ENCODE measurements at places on chromosomes 16 and 17. TPM values are rescaled to one million over a fixed set of nuclear protein-coding genes. Genes with fewer than 3 reads are reported as not detected.
A peak's percentile ranks its signal among the peaks of the same experiment; 100 is the strongest.

GRCh38 chr16:80803339-80804055 lies 901 bp downstream of the CDYL2 start:
- H3K27me3 ChIP-seq: no peaks in the 10 kb centered on the region
- peak overlapping the region; percentile 62 for H3K4me3 ChIP-seq
- H3K36me3 ChIP-seq: no peaks in the 10 kb centered on the region
- DNase-seq: no peak
- H3K27ac ChIP-seq: no peak overlapping the region

- no peak overlapping the region for H3K27ac ChIP-seq
- peaks cover 36% of the 10 kb centered on the region for H3K4me1 ChIP-seq
- no peaks in the 10 kb centered on the region for H3K36me3 ChIP-seq
- no peak overlapping the region for H3K4me3 ChIP-seq
- DNase-seq: no peak
- H3K27me3 ChIP-seq: no peaks in the 10 kb centered on the region
These were observed 41.4 kb downstream of the GRB2 start for GRCh38 chr17:75364078-75364477.

GRCh38 chr17:21296097-21297025 lies 11.8 kb downstream of the MAP2K3 start:
- H3K27me3 ChIP-seq: no peaks in the 10 kb centered on the region
- H3K27ac ChIP-seq: peak overlapping the region; percentile 10
- peaks cover 3% of the 10 kb centered on the region for H3K4me1 ChIP-seq
- DNase-seq: no peak

- no peaks in the 10 kb centered on the region for H3K27me3 ChIP-seq
- no peak overlapping the region for H3K4me3 ChIP-seq
- no peak overlapping the region for H3K27ac ChIP-seq
- peaks cover 13% of the 10 kb centered on the region for H3K4me1 ChIP-seq
- DNase-seq: no peak
- no peaks in the 10 kb centered on the region for H3K36me3 ChIP-seq
These were observed 5.1 kb upstream of the LGALS9 start for GRCh38 chr17:27625856-27626255.

Gene SLC47A2
- 2.2 TPM for polyA plus RNA-seq

GRCh38 chr16:87410530-87410929 lies 18.4 kb downstream of the MAP1LC3B start:
- DNase-seq: no peak
- H3K27me3 ChIP-seq: no peaks in the 10 kb centered on the region
- H3K4me3 ChIP-seq: no peak overlapping the region
- no peaks in the 10 kb centered on the region for H3K4me1 ChIP-seq
- no peak overlapping the region for H3K27ac ChIP-seq

DNA sequence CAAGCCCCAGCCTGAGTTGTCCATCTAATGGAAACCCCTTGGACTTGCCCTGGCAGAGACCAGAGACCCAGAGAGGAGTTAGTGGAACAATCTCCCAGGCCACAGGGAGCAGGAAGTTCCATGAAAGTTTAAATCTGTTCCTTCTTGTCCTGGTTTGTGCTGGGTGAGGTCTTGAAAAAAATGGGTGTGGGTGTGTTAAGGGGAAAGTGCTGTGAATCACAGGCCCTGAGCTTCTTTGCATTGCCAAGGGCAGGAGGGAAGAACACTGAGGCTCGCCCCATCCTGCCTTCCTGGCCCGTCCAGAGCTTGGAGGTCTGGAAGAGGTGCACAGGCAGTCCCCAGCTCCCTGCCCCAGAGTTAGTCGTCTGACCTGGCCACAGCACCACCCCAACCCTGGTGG lies 2.3 kb downstream of the ADORA2B start:
- peaks cover 23% of the 10 kb centered on the region for H3K36me3 ChIP-seq
- peak; percentile 79 for DNase-seq
- H3K27ac ChIP-seq: peak overlapping the region; percentile 92
- peaks cover 36% of the 10 kb centered on the region for H3K4me1 ChIP-seq
- H3K4me3 ChIP-seq: peak overlapping the region; percentile 90

Gene RCVRN
- polyA plus RNA-seq: not detected

DNA sequence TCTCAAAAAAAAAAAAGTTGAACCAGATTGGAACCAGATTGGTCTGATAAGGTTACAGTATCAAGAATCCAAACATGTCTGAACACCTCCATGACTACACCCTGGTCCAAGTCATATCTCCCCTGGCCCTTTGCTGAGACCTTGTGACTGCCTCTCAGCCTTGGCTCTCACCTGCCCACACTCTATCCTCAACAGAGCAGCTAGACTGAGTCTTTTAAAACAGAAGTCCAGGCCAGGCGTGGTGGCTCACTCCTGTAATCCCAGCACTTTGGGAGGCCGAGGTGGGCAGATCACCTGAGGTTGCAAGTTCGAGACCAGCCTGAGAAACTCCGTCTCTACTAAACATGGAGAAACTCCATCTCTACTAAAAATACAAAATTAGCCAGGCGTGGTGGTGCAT lies 91.7 kb downstream of the AIPL1 start:
- H3K27ac ChIP-seq: no peak overlapping the region
- H3K4me3 ChIP-seq: no peak overlapping the region
- H3K27me3 ChIP-seq: no peaks in the 10 kb centered on the region
- DNase-seq: no peak
- H3K4me1 ChIP-seq: no peaks in the 10 kb centered on the region

Gene BIRC5
- polyA plus RNA-seq: 1.6 TPM

- H3K36me3 ChIP-seq: peaks cover 7% of the 10 kb centered on the region
- H3K27ac ChIP-seq: no peak overlapping the region
- H3K4me1 ChIP-seq: no peaks in the 10 kb centered on the region
These were observed 6.2 kb downstream of the CYBC1 start for GRCh38 chr17:82444284-82444893.

GRCh38 chr16:68980695-68981315 lies 124.6 kb upstream of the HAS3 start:
- no peak for DNase-seq
- no peak overlapping the region for H3K4me3 ChIP-seq
- H3K27me3 ChIP-seq: no peaks in the 10 kb centered on the region
- H3K36me3 ChIP-seq: peaks cover 2% of the 10 kb centered on the region

DNA sequence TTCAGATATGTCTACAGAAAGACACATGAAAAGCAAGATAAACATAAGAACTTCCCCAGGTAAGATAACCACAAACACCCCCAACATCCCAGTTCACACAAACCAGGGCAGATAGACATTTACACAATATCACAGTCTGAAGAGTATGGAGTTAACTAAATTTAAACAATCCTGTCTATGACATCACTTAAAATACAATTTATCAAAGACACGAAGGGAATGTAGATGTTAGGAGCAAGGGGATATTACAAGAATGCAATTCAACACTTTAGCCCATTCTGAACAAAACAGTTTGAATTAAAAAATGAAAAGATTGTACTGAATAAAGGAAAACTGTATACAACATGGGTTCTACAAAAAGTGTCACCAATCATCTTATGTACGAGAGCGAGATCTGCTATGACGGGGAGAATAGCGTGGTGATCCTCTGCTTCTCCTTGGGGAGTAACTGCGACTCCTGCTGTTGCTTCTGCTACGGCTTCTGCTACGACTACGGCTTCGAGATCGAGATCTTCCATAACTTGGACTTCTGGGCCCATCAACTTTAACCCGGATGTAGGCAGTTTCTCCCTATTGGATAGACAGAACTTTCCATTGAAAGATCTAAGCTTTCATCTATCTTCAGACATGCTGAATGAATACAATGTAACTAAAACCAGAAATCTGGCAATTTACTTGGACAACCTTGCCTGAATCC lies 1.9 kb downstream of the SRSF1 start:
- peak overlapping the region; percentile 98 for H3K4me3 ChIP-seq
- H3K27ac ChIP-seq: peak overlapping the region; percentile 99
- peaks cover 51% of the 10 kb centered on the region for H3K36me3 ChIP-seq
- H3K4me1 ChIP-seq: peaks cover 36% of the 10 kb centered on the region

Gene FBXO47
- not detected for polyA plus RNA-seq

- no peak overlapping the region for H3K27ac ChIP-seq
- H3K4me3 ChIP-seq: no peak overlapping the region
- H3K27me3 ChIP-seq: no peaks in the 10 kb centered on the region
- peak; percentile 2 for DNase-seq
- peaks cover 24% of the 10 kb centered on the region for H3K4me1 ChIP-seq
- no peaks in the 10 kb centered on the region for H3K36me3 ChIP-seq
These were observed 157.2 kb downstream of the ENGASE start for GRCh38 chr17:79231766-79232287.

DNA sequence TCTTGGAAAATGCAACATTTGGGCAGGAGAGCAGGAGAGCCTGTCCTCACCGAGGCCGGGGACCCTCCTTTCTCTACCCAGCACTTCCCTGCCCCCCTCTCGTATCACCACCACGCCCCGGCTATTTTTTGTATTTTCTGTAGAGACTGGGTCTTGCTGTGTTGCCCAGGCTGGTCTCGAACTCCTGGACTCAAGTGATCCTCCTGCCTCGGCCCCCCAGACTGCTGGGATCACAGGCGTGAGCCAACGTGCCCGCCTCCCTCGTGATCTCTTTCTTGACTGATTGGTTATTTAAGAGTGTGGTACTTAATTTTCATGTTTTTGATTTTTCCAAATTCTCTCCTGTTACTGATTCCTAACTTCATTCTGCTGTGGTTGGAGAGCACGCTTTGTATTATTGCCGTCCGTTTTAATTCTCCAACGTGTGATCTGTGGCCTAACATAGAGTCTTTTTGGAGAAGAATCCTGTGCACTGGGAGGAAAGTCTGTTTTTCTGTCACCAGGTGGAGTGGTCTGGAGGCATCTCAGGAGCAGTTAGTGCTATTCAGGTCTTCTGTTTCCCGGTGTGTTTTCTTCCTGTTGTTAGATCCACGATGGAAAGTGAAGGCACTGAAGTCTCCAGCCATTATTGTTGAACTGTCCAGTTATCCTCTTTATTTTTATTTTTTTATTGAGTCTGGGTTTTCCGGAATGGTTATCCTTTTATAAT lies 40.4 kb downstream of the ZNF778 start:
- H3K4me1 ChIP-seq: peaks cover 4% of the 10 kb centered on the region
- H3K4me3 ChIP-seq: no peak overlapping the region
- peaks cover 14% of the 10 kb centered on the region for H3K27me3 ChIP-seq
- DNase-seq: no peak
- H3K36me3 ChIP-seq: no peaks in the 10 kb centered on the region

Gene PLCG2
- 3.5 TPM for polyA plus RNA-seq

Gene APPBP2
- 21.1 TPM for polyA plus RNA-seq

Gene MYH3
- 0.67 TPM for polyA plus RNA-seq

DNA sequence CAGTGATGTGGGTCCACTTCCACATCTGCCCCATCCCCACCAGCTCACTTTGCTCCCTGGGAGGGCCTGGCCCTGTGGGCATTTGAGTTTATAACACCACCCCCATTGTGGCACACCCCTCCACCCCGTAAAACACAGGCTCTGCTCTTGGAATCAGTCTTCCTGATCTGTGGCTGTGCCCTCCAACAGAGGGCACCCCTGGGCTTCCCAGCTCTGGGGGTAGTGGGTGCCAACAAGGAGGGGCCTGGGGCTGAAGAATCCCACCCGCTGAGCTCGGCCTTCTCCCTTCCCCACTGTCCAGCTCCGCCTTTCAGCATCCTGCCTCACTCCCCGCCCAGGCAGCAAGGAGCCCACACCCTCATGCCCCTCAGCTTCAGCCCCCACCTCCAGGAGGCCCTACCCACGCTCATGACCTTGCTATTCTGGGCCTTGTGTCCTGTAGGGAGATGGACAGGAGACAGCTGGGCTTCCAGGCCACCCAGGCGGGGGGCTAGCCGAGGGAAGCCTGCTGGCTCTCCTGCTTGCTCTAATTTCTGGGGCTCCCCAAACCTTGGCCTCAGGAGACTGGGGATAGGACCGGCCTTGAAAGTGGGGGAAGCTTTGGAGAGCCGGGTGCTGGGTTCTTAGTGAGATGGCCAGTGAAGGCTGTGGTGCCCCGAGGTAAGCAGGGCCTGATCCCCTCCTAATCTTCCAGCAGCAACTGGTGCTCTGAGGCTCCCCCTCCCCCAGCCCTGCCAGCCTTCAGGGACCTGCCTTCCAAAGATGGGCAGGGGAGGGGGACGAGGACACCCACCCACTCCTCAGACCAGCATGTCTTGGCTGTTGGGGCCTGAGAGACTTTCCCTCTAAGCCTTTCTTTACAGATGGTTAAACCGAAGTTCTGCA lies 2.9 kb upstream of the ATP2A1 start:
- no peak for DNase-seq
- H3K27ac ChIP-seq: no peak overlapping the region
- H3K4me3 ChIP-seq: no peak overlapping the region

DNA sequence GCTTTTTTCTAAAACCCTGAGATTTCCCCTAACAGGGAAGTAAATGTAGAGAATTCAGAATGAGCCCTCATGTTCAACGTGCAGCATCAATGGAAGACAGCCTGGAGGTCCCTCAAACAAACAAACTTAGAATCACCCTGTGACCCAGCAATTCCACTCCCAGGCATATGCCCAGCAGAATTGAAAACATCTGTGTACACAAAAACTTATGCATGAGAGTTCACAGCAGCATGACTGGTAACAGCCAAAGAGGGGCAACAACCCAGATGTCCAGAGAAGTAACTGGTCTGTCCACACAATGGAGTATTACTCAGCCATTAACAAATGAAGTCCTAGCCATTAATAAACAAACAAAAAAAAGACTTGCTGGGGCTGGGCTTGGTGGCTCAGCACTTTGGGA lies 252.7 kb downstream of the PARN start:
- no peak overlapping the region for H3K4me3 ChIP-seq
- H3K4me1 ChIP-seq: peaks cover 31% of the 10 kb centered on the region
- H3K27ac ChIP-seq: no peak overlapping the region
- no peaks in the 10 kb centered on the region for H3K27me3 ChIP-seq
- DNase-seq: no peak
- H3K36me3 ChIP-seq: no peaks in the 10 kb centered on the region

Gene CDH1
- polyA plus RNA-seq: 378 TPM

DNA sequence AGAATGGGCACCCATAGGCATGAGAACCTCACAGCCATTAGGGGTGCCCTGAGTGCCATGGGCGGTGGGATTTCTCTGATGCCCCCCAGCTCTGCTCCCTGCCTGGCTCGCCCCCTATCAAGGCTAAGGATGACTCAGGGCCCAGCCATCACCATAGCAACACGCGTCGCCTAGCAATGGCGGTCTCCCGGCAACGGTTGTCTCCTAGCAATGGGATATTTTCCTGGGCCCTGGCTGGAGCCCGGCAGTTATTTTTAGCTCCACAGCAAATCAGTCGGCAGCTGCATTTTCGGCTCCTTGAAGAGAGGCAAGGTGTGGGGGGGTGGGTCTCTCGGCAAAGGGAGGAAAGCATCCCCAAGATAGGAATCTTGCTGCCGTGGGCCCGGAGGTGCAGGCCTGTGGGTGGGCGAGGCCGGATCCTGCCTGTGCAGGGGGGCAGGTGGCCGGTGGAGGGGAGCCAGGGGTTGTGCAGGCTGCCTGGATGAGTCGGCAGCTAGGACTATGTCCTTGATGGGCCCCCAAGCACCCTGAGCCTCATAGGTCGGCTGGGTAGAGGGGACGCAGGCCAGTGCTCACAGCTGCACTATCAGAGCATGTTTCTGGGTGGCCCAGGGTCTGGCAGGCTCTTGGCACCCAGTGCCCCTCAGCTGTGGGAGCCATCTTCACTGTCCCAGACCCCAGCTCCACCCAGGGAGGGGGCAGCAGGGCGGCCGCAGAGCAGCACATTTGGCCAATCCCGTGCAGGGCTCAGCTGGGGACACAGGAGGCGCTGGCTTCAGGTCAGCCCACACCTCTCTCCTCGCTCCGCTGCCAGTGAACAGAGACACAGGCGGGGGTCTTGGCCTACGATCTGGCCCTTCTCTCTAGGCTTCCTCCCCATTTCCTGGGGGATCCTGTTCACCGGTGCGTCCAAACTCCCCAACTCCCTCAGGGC lies 4.2 kb upstream of the FBXL16 start:
- H3K4me1 ChIP-seq: peaks cover 12% of the 10 kb centered on the region
- H3K27me3 ChIP-seq: peaks cover 60% of the 10 kb centered on the region
- no peak for DNase-seq
- H3K4me3 ChIP-seq: no peak overlapping the region
